ENCODE measurements at places on chromosomes 2 and 18. TPM values are rescaled to one million over a fixed set of nuclear protein-coding genes. Genes with fewer than 3 reads are reported as not detected.

FEZ2 gene
- total RNA-seq, result 60.4 TPM

STARD6 gene
- total RNA-seq, result 0.11 TPM

- DNase-seq, result no peak
Measured at GRCh38 chr2:171146633-171147032, 14.1 kb downstream of the TLK1 start.

DNA sequence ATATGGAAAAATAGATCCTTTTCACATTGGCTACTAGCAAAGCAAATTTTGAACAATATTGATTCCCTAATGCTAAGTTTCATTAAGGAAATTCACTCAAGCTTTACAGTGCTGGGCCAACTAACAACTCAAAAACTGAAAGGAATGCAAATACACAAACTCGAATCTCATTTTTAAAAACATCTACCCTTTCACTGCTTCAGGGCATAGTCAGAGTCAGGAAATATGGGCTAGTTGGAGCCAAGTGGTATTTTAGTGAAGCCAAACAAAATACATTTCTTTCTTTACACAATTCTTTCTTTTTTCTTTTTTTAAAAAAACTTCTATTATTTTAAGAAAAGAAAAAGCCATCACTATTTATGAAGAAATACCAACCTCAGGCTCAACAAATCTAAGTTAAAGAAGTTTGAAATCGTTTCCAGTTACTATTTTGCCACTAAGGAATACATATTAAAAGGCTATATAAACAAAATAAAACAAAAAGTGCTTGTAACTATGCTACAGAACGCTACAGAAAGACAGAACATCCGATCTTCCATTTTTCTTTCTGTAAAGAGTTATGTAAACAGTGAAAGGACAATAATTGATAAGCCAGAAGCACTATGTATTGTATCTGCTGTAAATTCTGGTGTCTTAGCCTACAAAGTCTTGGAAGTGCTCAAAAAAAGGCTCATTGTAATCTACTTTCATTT lies 113.6 kb upstream of the STK17B start:
- DNase-seq, result no peak
